ENCODE measurements at places on chromosomes 2 and 18.

- DNase-seq, result no peak
Observed at GRCh38 chr2:84841577-84841976, 39.3 kb downstream of the TRABD2A start.

GRCh38 chr2:127185705-127186104 is 34.4 kb downstream of the CYP27C1 start:
- DNase-seq, result no peak

DNA sequence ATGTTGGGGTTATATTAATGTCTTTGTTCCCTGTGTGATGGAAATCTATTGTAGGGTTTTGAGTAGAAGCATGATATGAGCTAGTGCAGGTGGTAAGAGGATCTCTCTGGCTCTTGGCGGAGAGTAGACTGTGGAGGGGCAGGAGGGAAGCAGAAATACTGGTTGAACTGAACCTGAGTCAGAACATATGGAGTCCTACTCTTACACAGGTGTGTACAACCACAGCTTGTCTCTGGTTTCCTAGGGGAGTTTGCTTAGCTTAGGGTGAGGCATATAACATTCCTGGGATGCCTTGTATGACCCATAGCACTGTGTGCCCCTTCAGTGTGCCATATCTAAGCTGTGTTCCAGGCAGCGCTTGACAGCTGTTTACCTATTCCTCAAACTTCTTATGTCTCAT is 97.3 kb upstream of the GCFC2 start:
- DNase-seq, result no peak

DNA sequence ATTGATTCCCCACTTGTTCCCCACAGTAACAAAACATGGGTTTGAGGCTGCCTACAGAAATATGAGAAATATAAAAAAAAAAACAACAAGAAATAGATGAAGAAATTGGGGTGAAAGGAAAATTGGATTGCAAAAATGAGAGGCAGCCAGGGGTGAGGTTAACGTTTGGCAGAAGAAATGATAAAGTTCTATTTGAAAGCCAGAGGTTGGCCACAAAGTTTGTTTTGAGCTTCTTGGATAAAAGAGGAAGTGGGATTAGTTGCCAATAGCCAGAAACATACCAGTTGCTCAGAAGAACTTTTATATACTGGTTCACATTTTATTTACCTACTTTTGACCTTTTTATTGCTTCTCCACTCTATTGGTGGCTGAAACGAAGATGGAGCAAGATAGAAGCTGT is 67.5 kb downstream of the FASTKD2 start:
- no peak for DNase-seq

DNA sequence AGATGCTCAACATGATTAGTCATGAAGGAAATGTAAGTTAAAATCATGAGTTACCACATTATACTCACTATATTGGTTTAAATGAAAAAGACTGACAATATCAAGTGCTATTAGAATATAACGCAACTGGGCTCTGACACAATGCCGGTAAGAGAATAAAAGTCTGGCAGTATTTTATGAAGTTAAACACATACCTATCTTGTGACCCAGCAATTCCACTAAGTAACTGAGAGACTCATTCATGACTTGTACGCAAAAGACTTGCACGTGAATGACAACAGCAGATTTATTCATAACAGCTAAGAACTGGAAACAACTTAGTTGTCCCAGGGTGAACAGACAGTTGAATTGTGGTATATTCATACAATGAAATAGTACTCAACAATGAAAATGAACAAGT is 342.1 kb downstream of the SLC4A3 start:
- DNase-seq, result no peak

GRCh38 chr2:219178377-219179175 is 501 bp downstream of the RETREG2 start:
- DNase-seq, result no peak

Measured in SW 1271 (cell line).